Pons (tissue), 1 donor: ENCODE measurements at places on chromosomes 7 and 10.
A peak's percentile ranks its signal among the peaks of the same experiment; 100 is the strongest.

DNA sequence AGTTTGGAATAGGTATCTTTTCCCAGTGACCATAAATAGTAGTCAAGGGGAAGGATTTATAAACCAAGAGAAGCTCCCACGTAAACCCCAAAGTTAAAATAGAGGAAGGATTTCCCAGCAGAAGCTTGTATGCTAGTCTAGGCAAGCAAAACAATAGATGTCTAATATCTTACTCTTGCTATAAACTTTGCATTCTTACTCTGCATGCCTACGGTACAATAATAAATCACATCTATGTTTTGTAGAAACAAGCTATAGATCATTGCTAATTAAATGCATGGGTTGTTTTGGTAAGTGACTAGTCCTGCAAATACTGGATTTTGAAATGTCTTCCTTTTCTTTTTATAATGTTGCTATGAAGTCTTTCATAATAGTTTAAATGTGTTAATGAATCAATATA lies 585.5 kb downstream of the INHBA start:
- no peak for DNase-seq

- no peak for DNase-seq
These were observed 37.0 kb downstream of the HTR5A start for GRCh38 chr7:155107126-155107525.

DNA sequence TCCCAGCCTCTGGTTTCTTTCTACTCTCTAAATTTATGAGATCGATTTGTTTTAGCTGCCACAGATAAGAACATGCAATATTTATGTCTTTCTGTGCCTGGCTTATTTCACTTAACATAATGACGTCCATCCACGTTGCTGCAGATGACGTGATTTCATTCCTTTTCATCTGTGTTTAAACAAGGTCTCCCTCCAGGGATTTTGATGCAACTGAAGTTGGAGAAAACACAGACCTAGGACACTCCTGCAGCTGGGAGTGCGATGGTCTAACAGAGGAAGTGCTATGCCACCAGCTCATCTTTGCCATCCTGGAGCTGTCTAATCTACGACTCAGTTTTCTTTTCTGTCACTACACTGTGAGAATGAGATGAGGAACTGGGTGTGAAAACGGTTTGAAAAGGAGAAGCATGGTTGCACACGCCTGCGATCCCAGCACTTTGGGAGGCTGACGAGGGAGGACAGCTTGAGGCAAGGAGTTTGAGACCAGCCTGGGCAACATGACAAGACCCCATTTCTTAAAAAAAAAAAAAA lies 1.5 kb upstream of the KCTD7 start:
- DNase-seq, result peak; percentile 59

DNA sequence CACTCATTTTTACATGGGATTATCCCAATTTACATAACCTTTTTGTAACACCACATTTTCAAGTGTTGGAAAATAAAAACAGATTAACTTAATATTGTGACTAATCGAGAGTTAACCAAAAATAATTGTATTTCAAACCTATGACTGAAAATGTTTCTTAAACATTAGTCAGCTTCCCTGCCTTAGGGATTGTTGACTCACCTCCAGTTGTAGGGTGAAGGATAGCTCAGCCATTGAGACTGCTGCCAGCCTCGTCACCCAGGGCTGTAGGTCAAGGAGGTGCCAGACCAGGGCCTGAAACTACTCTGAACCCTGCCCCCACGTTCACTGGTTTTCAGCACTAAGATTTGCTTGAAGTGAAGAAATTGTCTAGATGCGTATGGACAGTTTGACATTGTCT lies 351.2 kb downstream of the GFRA1 start:
- no peak for DNase-seq

DNA sequence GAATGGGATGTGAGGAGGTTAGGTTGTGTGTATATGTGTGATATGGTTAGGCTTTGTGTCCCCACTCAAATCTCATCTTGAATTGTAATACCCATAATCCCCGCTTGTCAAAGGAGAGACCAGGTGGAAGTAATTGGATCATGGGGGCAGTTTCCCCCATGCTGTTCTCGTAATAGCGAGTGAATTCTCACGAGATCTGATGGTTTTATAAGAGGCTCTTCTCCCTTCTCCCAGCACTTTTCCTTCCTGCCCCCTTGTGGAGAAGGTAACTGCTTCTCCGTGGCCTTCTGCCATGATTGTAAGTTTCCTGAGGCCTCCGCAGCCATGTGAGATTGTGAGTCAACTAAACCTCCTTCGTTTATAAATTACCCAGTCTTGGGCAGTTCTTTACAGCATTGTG lies 47.3 kb downstream of the NPVF start:
- peak; percentile 12 for DNase-seq

- DNase-seq, result no peak
These were observed 29.9 kb upstream of the DDX50 start for GRCh38 chr10:68871105-68871711.

- DNase-seq, result no peak
These were observed 75.7 kb downstream of the SEPTIN14 start for GRCh38 chr7:55786901-55787300.

DNA sequence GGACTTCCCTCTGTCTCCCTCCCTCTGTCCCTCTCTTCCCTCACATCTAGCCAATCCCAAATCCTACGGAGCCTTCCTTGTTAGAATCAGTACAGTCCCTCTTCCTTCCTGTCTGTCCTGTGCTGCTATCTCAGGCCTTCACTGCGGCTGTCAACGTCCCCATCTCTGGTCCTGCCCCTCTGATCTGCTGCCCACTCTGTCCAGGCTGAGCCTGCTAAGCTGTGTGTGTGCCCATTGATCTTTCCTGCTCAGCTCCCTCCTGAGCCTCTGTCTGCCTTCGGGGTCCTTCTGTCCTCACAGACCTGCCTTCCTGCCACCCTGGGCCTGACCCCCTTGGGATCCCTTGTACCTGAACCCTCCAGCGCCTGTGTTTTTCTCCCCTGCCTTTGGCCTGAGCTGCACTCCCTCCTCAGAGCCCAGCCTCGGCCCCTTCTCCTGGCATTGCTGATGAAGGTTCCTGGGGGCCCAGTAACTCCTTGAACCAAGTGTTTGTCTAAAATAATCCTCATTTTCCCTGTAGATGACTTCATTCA lies 182.1 kb upstream of the SHH start:
- no peak for DNase-seq

- peak; percentile 27 for DNase-seq
These were observed 273.9 kb upstream of the ZMIZ1 start for GRCh38 chr10:78794736-78795455.

DNA sequence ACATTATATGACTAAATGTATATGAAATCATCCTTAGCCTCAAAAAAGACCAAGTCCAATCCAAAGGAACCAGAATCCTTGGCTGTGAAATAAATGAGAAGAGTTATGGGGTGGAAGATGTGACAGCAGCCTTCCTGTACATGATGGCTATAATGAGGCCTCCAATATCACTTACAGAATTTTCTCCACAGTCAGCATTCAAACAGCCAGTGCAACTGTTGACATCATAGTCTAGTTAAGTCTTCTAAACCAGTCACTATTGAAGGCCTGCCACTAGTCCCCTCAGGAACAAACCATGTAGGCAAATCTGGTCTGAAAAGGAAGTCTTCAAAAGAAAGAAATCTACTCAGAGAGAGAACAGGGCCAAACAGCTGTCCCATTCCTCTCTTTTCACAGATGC lies 219.5 kb upstream of the CCDC6 start:
- no peak for DNase-seq

GRCh38 chr7:40316176-40316575 lies 181.4 kb downstream of the SUGCT start:
- DNase-seq, result no peak

DNA sequence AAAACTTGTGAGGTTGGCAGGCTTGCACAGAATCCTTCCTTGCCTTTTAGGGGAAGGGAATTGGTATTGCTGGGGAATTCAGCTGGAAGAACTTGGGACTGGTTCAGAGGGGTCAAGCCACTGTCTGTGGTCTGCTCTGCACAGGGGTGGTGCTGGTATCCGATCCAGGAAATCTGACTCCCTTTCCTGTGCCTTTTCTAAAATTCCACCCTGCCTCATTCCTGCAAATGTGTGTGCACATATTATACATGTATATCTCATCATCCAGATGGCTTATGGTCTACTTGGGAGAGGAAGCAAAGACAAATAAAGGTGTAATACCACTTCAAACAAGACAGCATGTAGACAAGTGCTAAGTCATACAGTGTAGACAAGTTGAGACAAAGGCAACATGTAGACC lies 14.3 kb downstream of the UBTD1 start:
- DNase-seq, result no peak

DNA sequence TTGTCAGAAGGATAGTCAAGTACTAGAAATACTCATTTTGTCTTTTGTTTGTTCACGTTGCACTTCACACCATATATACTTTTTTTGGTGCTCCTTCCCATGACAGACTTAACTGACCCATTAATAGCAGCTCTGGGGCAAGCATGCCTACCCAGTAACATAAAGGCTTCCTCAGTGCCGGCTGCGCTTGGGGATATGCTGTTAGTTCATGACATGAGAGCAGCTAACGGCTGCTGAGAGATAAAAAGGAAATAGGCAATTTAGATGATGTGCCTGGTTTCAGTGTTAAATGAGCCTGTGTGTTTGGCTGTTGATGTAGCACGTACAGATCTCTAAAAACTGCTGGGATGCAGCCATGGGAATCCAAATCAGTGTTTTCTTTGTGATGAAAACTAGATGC lies 86.4 kb downstream of the TAX1BP1 start:
- DNase-seq, result no peak

DNA sequence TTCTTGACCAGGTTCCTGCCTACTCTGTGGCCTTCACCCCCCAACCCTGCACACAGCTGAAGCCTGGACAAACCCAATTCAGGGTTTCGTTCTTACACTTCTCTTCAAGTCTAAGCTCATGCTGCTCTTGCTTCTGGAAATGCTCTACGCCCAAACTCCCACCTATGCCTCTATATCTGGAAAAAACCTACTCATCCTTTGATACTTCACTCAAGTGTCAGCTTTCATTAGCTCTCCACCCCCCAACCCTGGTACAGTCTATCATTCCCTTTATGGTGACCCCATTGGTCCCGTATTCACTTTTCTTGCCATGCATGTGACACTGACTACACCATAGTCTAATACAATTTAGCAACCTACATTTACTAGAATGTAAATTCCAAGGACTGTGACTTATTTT lies 220.9 kb upstream of the PLXNA4 start:
- no peak for DNase-seq

- DNase-seq, result peak; percentile 61
These were observed 259.3 kb downstream of the SNX13 start for GRCh38 chr7:17680943-17681351.

- DNase-seq, result no peak
These were observed 122.0 kb downstream of the FAM53B start for GRCh38 chr10:124622158-124622557.

DNA sequence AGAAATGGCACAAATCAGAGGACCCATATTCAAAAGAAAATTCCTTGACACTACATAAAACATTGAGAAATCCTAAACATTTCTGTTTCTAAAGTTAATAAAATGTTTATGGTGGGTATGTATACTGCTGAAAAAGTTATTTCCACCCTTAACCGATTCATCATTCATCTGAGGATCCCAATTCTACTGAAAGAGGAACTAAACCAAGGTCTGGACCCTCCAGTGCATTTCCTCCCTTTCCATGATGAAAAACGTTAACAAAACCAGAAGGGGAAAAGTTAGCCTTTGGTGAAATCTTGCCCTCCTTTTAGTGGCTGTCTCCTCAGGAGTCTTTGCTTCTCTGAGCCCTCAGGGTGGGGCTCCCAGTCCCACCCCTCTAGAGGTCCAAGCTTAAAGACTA lies 144.5 kb upstream of the ASAH2 start:
- DNase-seq, result no peak
